Fibroblast of lung (primary cell): ENCODE measurements at places on chromosomes 3 and 15. TPM values are rescaled to one million over a fixed set of nuclear protein-coding genes. Genes with fewer than 3 reads are reported as not detected.
A peak's percentile ranks its signal among the peaks of the same experiment; 100 is the strongest.

Gene CPA3
- 0.05 and 0.17 TPM in 2 replicates for polyA plus RNA-seq

Gene PARP3
- polyA plus RNA-seq: 13.3 and 22.8 TPM in 2 replicates

Gene PIF1
- polyA plus RNA-seq: 5.1 and 5.2 TPM in 2 replicates

Gene TXNRD3
- polyA plus RNA-seq: 4.9 and 5.2 TPM in 2 replicates

Gene CILP
- polyA plus RNA-seq: 0.06 and 0.17 TPM in 2 replicates

DNA sequence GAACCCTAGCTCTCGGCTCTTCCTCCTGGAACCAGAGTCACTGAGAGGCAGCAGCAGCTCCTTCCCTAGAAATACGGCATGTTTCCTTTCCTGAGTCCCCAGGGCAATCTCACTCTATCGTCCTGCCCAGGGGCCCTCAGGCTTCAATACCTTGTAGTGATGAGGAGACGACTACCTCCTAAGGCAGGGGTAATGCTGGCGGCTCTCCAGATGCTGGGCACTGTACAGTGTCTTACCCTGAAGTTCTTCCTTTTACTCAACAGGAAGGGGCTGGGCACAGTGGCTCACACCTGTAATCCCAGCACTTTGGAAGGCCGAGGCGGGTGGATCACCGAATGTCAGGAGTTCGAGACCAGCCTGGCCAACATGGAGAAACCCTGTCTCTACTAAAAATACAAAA lies 13.5 kb downstream of the TMEM44 start:
- H3K4me3 ChIP-seq: no peak overlapping the region
- H3K36me3 ChIP-seq: peaks cover 8% of the 10 kb centered on the region
- DNase-seq: no peak
- no peaks in the 10 kb centered on the region for H3K4me1 ChIP-seq

DNA sequence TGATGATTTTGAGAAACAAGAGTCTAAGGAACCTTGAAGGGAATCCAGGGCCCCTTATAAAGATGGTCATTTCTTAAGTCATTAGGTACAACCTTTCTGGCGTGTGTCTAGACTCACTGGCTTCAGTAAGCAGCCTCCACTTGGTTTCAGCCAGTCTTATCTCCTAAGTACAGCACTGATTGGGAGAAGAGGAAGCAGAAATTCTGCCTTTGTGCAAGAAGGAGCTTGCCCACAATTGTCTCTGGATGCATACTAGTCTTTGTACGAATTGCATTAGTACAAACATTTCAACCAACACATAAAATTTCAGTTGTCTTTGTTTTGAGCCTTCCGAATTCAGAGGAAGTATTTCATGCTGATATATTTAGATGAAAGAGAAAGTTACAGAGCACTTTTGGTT lies 139.4 kb downstream of the SLCO3A1 start:
- no peak overlapping the region for H3K27ac ChIP-seq
- no peak for DNase-seq
- no peak overlapping the region for H3K4me3 ChIP-seq
- no peaks in the 10 kb centered on the region for H3K4me1 ChIP-seq

DNA sequence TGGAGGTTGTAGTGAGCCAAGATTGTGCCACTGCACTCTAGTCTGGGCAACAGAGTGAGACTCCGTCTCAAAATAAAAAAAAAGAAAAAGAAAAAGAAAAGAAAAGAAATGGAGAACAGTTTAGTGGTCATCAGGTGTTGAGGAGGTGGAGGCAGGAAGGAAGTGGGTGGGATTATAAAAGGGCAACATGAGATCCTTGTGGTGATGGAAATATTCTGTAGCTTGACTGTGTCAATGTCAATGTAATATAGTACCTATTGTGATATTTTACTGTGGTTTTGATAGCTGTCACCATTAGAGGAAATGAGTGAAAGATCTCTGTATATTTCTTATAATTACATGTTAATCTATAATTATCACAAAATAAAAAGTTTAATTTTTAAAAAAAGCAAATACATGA lies 60.8 kb downstream of the TRAT1 start:
- H3K36me3 ChIP-seq: no peaks in the 10 kb centered on the region
- no peak for DNase-seq
- no peaks in the 10 kb centered on the region for H3K27me3 ChIP-seq
- H3K27ac ChIP-seq: no peak overlapping the region

GRCh38 chr3:59607656-59608055 lies 557.8 kb upstream of the CFAP20DC start:
- H3K4me1 ChIP-seq: no peaks in the 10 kb centered on the region
- no peaks in the 10 kb centered on the region for H3K27me3 ChIP-seq
- DNase-seq: peak; percentile 39
- no peak overlapping the region for H3K4me3 ChIP-seq
- no peaks in the 10 kb centered on the region for H3K36me3 ChIP-seq

DNA sequence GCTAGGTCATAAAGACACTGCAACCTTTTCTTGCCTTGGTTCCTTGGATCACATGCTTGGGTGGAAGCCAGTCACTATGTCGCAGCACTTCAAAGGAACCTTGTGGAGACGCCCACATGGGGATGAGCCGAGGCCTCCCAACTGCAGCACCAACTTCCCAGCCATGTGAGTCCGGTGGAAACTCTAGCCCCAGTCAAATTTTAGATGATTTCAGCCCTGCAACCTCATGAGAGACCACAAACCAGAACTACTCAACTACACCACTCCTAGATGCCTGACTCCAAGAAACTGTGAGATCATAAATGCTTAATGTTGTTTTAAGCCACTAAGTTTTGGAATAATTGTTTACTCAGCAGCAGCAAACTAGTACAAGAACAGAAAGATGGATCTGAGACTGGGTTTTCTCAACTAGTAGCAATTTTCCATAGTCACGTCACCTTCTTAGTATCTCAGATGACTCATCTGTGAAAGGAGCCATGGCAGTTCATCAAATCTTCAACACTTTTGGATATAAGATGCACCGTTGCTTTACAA lies 86.5 kb downstream of the MB21D2 start:
- H3K27me3 ChIP-seq: no peaks in the 10 kb centered on the region
- H3K36me3 ChIP-seq: no peaks in the 10 kb centered on the region
- DNase-seq: peak; percentile 91
- H3K4me1 ChIP-seq: peaks cover 17% of the 10 kb centered on the region
- no peak overlapping the region for H3K4me3 ChIP-seq

DNA sequence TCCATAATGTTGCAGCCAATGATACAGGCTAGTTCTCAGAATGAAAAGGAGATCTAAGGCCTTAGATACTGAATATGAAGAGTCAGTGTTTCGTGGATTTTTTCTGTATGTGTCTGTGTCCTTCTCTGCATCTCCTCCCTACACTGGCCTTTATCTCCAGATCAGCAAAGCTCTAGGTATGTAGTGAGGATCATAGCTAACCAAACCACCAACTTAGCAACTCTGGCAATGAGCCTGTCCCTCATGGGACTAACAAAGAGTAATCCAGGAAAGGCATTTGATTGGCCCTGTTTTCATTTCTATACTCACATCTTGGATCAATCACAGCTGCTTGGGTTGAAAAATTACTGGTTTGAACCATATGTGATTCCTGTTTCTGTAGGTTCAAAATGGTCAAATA lies 18.6 kb upstream of the CNTN3 start:
- H3K4me1 ChIP-seq: no peaks in the 10 kb centered on the region
- no peak overlapping the region for H3K27ac ChIP-seq
- no peaks in the 10 kb centered on the region for H3K27me3 ChIP-seq

DNA sequence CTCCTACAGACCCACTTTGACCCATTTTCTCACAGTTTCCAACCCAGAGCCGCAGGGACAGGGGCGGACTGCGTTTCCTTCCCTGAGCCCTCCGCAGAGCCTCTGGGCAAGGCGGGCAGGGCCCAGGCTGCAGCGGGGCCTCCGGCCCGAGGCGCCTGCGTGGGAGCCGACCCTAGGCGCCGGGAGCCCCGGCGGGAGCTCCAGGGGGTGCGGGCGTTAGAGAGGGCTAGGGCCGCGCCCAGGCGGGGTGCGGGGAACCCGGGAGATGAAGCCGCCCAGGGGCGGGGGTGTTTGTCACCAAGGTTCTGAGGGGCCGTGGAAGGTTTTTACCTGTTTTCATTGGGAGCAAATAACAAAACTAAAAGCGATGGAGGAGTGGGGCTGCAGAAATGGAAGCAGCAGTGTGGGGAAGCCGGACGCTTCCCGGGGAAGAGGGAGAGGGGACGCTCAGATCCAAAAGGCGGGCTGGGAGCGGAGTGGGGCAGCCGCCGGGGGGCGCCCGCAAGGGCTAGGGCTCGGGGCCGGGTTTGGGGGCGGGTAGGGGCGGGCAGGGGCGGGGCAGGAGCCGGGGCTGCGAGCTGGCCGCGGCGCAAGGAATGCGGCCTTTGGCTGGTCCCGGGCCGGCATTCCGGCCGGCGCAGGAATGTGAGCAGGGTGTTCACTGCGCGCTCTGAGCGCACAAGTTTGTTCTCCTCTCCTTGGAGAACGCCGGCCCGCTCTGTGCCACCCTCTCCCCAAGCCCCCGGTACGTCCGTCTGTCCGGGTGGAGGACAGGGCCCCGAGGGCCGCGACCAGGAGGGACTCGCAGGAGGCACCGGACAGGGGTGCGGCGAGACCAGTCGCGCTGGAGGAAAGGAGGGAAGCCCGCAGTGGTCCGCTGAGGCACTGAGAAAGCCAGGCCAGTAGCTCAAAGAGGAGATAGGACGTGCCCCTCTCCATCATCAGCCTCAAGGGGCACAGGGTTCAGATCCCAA lies 61.1 kb downstream of the AMOTL2 start:
- H3K36me3 ChIP-seq: no peaks in the 10 kb centered on the region
- H3K4me1 ChIP-seq: peaks cover 48% of the 10 kb centered on the region
- peak; percentile 82 for DNase-seq
- no peaks in the 10 kb centered on the region for H3K27me3 ChIP-seq
- peak overlapping the region; percentile 69 for H3K4me3 ChIP-seq

DNA sequence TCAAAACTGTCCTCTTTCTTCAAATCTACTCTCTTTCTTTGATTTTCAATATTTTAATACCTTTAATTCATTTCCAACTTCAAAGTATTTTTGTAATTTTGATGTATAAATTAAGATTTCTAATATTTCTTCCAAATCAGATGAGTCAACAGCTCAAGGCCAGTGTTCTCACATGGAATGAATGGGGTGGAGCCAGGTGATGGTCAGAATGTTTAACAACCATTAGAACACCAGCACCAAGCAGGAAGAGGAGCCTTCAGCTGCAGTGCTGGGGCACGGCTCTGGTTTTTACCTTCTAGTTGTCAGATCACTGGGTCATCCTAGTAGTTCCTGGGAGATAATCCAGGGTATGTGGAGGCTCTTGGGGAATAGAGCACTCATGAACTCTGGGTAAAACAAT lies 494.5 kb upstream of the PDZRN3 start:
- no peaks in the 10 kb centered on the region for H3K36me3 ChIP-seq
- DNase-seq: no peak
- no peaks in the 10 kb centered on the region for H3K27me3 ChIP-seq
- no peaks in the 10 kb centered on the region for H3K4me1 ChIP-seq
